ENCODE measurements at places on chromosomes 2 and 18.

GRCh38 chr18:46283895-46284295 is 179.7 kb downstream of the HAUS1 start:
- DNase-seq, result peak; percentile 84
- no peaks in the 10 kb centered on the region for H3K27me3 ChIP-seq
- H3K36me3 ChIP-seq, result no peaks in the 10 kb centered on the region
- H3K4me1 ChIP-seq, result peaks cover 8% of the 10 kb centered on the region
- no peak overlapping the region for H3K27ac ChIP-seq

- no peak overlapping the region for H3K4me3 ChIP-seq
- H3K36me3 ChIP-seq, result no peaks in the 10 kb centered on the region
- peak overlapping the region; percentile 38 for H3K27ac ChIP-seq
- peak; percentile 93 for DNase-seq
- no peaks in the 10 kb centered on the region for H3K27me3 ChIP-seq
Observed at GRCh38 chr2:190947711-190948251, 66.2 kb downstream of the STAT1 start.

- no peak overlapping the region for H3K4me3 ChIP-seq
- DNase-seq, result no peak
- no peaks in the 10 kb centered on the region for H3K4me1 ChIP-seq
Observed at GRCh38 chr2:29747786-29748470, 173.5 kb downstream of the ALK start.

GRCh38 chr2:45786030-45786835 is 134.8 kb downstream of the PRKCE start:
- no peaks in the 10 kb centered on the region for H3K27me3 ChIP-seq
- no peak overlapping the region for H3K27ac ChIP-seq

GRCh38 chr2:45625824-45626223 is 14.8 kb upstream of the SRBD1 start:
- no peaks in the 10 kb centered on the region for H3K4me1 ChIP-seq
- H3K27ac ChIP-seq, result no peak overlapping the region
- no peaks in the 10 kb centered on the region for H3K36me3 ChIP-seq

- H3K36me3 ChIP-seq, result no peaks in the 10 kb centered on the region
- no peak for DNase-seq
Observed at GRCh38 chr2:138221358-138221757, 257.1 kb downstream of the HNMT start.

DNA sequence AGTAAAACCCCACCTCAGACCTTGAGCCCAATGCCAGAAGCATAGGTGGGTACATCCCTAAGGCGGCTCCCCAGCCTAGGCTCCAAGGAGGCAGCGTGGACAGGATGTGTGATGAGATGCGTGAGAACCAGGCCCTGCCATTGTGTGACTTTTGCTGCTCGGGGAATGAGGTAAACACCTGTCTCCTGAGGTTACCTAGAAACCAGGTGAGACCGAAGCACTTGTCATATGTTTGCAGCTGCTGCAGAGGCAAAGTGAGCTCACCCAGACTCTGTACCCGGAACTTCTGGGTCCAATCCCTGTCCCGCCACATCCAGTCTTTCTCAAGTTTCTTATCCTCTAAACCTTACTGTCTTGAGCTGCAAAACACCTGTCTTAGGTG is 3.4 kb downstream of the FBLN7 start:
- H3K4me3 ChIP-seq, result no peak overlapping the region
- no peak overlapping the region for H3K27ac ChIP-seq
- no peak for DNase-seq
- H3K27me3 ChIP-seq, result peaks cover 39% of the 10 kb centered on the region
- H3K4me1 ChIP-seq, result no peaks in the 10 kb centered on the region
- no peaks in the 10 kb centered on the region for H3K36me3 ChIP-seq

- H3K4me3 ChIP-seq, result no peak overlapping the region
- H3K27ac ChIP-seq, result no peak overlapping the region
- H3K27me3 ChIP-seq, result no peaks in the 10 kb centered on the region
- H3K4me1 ChIP-seq, result no peaks in the 10 kb centered on the region
- no peak for DNase-seq
- no peaks in the 10 kb centered on the region for H3K36me3 ChIP-seq
Observed at GRCh38 chr2:151568501-151568900, 158.8 kb downstream of the RIF1 start.
